ENCODE measurements at places on chromosomes 3 and 15.

- no peak for DNase-seq
Measured at GRCh38 chr15:76575274-76575673, 238.7 kb downstream of the ISL2 start.

- DNase-seq = no peak
Measured at GRCh38 chr3:55782351-55782750, 295.2 kb upstream of the WNT5A start.

DNA sequence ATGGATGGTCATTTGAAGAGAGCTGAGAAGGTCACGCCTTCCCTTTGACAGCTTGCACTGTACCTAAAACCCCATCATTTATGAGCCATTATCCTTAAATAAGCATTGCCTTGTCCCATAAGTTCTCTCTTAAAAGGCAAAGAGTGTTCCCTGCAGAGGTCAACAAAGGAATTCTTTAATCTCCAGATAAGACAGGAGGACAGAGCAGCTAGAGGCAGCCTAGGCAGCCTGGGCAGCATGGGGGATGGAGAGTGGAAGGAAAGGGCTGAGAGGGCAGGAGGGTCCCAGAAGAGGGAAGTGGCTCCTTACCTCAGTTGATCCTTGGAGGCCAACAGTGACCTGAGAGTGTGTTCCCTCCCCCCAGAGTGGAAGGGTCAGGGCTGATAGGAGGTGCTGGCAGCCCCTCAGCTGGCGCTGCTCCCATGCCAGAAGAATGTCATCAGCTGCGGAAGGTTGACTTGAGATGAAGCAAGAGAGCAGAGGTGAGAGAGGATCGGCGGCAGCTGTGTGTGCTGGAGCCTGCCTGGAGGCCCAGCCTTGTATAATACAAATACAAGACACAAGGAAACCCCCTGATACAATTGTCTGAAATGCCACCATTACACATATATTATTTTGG lies 12.8 kb downstream of the KBTBD13 start:
- no peak for DNase-seq

- DNase-seq = no peak
Measured at GRCh38 chr15:69298354-69298696, 387 bp upstream of the PAQR5 start.

DNA sequence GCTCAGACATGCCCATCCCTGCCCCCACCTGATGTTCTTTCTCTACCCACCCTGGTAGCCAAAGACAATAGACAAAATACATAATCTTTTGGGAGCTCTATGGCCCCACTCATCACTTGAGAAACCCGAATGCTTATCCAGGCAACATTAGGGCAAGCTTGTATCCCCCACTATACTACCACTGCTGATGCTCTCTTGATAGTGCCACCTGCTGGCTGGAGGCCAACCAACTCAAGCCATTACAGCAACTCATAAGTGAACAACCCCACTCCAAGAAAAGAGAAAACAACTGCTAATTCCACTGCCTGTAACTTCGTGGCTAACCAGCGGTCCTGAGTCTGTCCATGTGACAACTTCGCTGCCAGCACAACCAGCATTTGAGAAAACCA lies 342.5 kb upstream of the TGFBR2 start:
- no peak for DNase-seq
